ENCODE measurements at places on chromosomes 4 and X.
A peak's percentile ranks its signal among the peaks of the same experiment; 100 is the strongest.

GRCh38 chr4:151719956-151720334, 40.9 kb downstream of the GATB start:
- no peak for DNase-seq

DNA sequence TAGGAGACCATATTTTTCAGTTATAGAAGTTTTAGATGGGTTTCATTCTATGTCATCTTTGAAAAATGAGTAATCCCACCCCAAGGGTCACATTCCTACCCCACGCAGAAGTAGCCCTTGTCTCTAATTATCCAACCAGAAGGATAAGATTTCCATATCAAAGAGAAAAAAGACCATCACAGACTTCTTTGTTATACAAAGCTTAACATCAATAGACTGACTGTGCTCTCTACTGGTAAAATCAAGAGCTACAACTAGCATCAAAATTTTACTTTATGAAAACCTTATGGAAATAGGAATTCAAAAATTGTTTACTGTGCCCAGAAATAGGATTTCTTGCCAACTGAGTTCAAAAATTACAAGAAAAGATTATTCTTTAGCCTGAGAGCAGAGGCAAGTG, 24.9 kb downstream of the TNMD start:
- DNase-seq = no peak

DNA sequence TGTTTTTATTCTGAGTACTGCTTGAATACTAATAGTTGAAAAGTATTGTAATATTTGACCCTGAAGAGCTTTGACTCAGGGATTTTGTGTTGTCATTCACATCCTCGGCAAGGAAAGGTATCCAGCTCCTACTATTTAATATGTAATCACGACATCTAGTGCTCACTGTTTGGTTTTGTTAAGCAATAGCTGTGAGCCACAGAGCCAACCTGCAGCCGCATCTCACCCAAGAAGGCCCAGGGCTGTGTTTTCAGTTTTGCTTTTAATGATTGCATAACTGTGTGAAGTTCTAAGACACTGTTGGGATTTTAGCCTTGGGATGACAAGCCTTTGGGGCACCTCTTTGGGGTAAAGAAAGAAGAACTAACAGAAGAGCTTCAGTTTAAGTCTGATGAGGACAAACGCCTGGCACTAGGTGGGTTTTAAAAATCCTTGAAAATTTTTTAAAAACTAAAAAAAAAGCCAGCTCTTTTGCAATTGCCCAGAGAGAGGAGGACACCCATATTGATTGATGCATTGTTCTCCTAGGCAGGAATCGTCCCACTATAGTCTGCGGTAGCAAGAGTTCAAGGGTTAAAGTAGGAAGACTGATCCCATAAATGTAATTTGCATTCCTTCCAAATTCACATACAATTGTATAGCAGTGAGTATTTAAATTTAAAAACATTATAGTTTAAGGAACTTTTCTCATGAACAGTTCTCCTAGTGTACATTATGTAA, 157.8 kb downstream of the RELL1 start:
- DNase-seq = no peak

GRCh38 chrX:19889582-19890342, 2.4 kb upstream of the SH3KBP1 start:
- peak; percentile 64 for DNase-seq

- DNase-seq = no peak
These were observed 825.6 kb downstream of the STPG2 start for GRCh38 chr4:97317671-97318070.
